Ascending aorta (tissue), 2 donors: ENCODE measurements at places on chromosomes 1 and 21.

DNA sequence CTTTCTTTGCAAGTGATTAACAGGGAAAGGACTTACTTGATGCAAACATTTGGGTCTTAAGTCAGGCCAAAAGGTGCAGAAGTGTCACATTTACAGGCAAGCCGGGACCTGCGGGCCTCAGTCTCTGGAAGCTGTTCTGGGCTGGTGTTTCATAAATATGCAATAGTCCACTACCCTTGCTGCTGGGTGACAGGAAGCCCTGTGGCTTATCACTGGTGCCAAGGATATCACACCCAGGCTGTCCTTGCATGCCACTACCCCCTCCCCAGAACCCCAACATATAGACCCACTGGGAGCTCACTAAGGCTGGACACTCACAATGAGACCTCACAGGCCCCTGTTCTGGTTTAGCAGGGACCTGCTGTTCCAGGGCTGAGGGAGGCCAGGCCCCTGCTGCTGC lies 3.4 kb upstream of the LEFTY2 start:
- no peak for DNase-seq

GRCh38 chr1:84583648-84584047 lies 9.4 kb upstream of the CTBS start:
- DNase-seq = no peak

DNA sequence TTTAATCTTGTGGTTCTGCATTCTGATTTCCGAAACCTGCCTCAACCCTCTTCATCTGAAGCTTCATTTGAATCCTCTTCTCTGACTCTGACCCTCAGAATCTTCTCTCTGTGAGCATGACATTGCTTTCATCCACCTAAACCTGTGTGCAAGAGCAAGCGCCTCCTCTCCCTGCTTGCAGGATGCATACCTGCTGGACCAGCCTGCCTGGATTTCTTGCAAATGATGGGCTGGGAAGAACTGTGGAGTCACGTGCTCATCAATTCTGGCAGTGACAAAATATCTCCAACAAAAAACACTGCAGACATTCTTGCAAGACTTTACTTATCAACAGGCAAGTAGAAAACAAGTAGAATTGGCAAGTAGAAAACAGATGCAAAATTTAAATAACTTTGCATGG lies 20.8 kb upstream of the SLC35F3 start:
- DNase-seq = no peak

- DNase-seq = peak; percentile 69
These were observed 4.1 kb upstream of the POFUT2 start for GRCh38 chr21:45291613-45292398.

DNA sequence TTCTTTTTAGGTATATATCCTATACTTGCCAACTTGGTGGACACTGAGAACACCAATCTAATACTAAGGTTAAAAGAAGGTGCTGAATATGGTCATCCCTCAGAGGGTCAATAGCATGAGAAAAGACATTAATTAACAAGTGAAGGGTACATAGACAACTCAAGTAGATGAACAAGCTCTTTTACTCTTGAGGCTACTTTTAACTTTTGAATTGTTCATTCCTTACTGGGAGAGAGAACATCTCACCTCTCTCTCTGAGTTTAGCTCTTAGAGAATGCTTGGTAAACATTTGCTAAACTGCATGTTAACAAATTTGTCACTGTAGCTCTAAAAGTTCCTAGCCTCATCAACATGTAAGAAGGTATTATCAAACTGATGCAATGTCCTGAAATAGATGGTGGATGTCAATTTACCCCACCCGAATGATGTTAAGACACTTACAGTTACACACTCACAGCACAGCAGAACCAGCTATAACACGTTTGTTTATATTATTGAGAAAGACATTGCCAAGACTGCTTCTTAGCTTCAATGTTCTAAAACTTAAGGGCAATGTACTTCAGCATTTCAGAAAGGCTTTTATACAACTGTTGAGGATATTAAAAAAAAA lies 35.9 kb downstream of the HEATR1 start:
- DNase-seq = no peak

GRCh38 chr1:209895709-209896108 lies 42.3 kb upstream of the SYT14 start:
- no peak for DNase-seq

DNA sequence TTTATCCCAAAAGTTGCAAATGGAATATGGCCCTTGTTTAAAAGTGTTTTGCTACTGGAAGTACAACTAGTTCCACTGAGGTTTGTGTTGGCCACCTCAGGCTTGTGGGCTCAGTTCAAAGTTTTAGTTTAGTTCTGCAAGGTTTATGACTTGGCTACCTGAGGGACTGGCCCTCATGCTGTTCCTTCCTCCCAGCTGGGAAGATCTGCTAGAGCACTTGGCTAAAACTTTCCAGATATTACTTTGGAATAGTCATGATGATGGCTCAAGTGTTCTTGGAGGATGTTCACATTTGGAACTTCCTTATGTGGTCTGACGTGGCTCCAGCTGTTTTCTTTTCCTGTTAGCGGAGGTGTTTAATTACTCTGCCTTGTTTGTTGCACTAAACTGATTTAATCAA lies 110.2 kb upstream of the IVNS1ABP start:
- DNase-seq = no peak

DNA sequence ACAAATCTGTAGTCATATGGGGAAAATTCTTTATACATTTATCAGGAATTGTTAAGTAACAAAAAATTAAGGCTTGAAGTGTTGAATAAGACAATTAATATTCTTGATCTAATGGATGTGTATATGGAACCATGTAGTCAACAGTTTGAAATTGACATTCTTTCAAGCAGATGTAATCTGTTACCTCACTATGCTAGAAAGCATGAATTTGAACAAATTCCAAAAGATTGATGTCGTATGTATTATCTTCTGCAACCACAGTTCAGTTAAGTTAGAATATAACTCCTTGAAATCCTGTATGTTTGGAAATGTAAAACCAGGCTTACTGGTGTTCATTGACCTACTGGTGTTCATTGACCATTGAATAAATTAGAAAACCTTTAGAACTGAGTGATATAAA lies 16.1 kb downstream of the CCDC18 start:
- DNase-seq = no peak

- DNase-seq = no peak
These were observed 8.0 kb upstream of the SVBP start for GRCh38 chr1:42825036-42825851.

- DNase-seq = no peak
These were observed 27.6 kb upstream of the HUNK start for GRCh38 chr21:31845151-31845729.

GRCh38 chr1:94672934-94673333 lies 131.4 kb upstream of the F3 start:
- no peak for DNase-seq

- no peak for DNase-seq
These were observed 142.0 kb downstream of the TRABD2B start for GRCh38 chr1:47855230-47855629.

DNA sequence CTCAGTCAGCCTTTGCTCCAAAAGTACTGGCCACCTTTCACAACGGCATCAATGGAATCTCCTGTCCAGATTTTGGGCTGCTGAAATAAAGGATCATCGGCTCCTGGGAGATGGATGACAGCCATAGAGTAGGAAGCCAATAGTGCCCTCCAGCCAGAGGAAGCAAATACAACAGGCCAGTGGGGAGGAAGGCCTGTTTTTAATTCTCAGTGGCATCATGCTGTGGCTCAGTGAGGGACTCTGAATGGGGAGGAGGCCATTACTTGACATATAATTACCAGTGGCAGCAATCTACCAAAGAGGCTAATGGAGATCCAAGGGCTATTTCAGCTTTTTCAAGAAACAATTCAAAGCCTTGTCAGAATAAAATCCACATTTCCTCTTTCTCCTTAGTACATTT lies 26.7 kb downstream of the COLGALT2 start:
- DNase-seq = no peak

DNA sequence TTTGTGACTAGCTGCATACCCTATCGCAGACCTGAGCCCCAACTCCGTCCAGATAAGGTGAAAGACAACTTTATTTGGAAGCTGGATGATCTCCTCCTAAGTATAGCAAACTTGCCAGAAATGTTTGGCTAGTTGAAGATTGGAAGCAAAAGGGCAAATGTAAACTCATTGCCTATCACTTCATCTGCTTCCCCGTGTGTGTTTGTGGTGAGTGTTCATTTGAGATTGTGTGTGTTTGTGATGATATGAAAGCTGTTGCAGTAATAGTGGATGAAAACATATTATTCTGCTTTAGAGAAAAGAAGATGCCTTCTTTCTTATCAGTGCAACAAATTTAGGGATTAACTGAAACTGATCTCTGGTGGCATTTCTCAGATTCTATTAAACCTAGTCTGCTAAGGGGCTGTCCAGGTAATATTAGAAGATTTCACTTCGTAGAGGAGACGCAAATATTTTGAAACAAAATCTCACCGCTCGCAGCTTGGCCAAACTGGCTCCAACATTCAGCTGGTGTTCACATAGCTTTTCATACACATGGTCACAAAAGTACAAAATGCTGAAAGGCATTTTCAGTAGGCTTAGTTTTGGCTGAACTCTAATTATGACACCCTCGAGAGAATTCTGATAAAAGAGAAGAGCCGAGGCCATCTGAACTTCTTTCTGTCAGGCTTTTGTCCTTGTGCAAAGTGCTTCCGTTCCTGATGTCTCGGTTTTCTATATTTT lies 1.1 kb downstream of the TBX19 start:
- DNase-seq = no peak

GRCh38 chr1:24963099-24963872 lies 33.2 kb upstream of the RUNX3 start:
- no peak for DNase-seq

- no peak for DNase-seq
These were observed 36.3 kb downstream of the TCP10L start for GRCh38 chr21:32548978-32549377.

- DNase-seq = no peak
These were observed 24.9 kb upstream of the FMO2 start for GRCh38 chr1:171160211-171160610.

GRCh38 chr1:248818505-248819374 lies 7.0 kb downstream of the SH3BP5L start:
- no peak for DNase-seq

DNA sequence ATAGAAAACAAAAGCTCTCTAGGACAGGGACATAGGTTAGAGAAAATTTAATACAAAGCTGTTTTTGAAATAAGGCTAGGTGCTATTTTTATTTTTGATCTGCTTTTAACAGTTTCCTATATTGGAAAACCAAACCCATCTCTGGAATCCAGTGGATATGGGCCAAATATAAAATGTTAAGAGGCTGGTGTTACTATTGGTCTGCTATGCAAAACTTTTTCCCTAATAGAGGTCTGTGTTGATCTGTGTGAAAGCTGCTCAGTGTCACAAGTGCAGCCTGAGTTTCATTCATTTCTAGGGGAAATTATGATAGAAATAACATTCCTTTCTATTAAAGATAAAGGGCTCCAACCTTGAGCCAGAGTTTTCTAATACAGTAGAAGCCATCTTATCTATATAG lies 116.4 kb downstream of the OLFML2B start:
- no peak for DNase-seq

DNA sequence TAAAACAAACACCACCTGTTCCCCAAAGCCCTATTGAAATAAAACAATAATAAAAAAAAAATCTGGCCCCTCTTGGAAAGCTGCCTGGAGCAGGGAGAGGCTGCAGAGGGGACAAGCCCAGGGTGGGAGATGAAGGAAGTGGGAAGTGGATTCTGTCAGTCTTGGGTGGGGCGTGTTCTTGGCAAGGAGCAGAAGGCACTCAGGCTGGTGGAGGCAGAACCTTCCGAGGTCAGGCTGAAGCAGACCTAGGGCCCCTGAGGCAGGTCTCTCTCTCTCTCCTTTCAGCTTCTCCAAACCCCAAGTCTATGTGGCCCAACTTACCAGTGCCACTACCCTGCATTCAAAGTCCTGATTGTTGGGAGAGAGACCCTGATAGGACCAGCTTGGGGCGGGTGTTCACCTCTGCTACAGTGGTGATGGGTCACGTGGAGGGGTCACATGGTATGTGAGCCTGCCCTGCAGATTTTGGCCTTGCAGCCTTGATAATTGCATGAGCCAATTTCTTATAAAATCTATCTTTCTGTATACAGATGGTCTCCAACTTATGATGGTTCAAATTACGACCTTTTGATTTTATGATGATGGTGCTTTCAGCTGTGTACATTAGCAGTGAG lies 145.4 kb upstream of the C1orf174 start:
- no peak for DNase-seq

DNA sequence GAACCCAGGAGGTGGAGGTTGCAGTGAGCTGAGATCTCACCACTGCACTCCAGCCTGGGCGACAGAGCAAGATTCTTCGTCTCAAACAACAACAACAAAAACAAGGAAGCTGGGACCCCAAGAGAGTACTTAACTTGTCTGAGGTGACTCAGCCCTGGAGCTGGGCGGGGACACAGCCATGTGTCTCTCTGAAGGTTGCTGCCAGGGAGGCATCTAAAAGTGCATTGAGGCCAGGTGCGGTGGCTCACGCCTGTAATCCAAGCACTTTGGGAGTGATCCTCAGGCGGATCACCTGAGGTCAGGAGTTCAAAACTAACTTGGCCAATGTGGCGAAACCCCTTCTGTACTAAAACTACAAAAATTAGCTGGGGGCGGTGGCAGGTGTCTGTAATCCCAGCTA lies 7.7 kb downstream of the IFI6 start:
- no peak for DNase-seq

DNA sequence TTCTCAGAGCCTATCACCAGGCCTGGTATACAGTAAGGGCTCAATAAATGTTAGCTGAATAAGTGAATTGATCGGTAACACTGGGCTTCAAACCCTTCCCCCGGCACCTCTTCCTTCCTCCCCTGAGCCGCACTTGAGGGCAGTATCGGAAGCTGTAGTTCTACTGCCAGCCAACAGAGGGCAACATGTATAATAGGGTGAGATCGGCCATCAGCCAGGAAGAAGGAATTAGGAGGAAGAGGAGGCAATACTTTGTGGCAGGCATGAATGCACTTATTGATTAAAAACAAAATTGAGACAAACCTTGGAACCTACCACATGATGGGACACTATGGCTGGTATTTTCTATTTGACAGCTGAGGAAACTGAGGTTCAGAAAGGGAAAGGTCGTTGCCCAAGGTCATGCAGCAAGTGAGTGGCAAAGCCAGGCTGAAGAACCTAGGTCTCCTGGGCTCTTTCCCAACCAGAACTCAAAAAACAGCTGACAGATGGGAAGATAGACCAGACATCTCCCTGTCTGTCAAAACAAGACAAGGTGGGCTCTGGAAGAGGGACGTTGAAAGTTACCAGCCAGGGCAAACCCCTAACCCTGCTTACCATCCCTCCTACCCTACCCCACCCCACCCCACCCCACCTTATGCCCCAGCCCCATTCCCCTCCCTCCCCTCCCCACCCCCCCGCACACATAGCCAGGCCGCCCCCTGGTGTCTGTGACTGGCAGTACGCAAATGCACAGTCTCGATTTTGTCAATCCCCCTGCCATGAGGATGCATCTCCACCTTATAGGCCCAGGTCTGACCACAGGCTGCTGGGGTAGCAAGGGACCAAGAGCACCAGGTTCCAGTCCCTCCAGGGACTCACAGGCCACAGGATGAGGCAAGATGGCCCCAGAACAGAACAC lies 107.3 kb upstream of the RUNX3 start:
- no peak for DNase-seq

- no peak for DNase-seq
These were observed 29.6 kb downstream of the DMBX1 start for GRCh38 chr1:46519209-46519608.
